ENCODE measurements at places on chromosomes 7 and 10.

- peak; percentile 61 for DNase-seq
Measured at GRCh38 chr10:80498833-80499741, 38.6 kb upstream of the SH2D4B start.

GRCh38 chr7:90910136-90910535, 314.0 kb downstream of the CDK14 start:
- DNase-seq: no peak

DNA sequence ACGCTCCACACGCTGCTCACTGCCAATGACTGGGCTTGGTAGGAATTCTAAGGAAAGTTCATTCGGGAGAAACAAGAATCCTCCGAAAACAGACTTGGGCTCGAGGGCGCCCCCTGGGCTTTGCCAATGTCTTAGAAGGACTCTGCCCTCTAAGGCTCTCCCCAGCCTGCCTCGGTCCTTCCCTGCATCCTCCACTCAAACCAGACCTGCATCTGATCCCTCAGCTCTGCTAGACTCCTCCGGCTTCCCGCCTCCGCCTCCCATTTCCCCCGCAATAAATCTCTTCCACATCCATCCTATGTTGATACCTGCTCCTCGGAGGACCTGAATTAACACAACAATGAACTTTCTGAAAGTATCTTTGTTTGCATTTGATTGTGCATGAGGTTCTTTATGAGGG, 177.6 kb downstream of the PLPP4 start:
- DNase-seq: no peak

- no peak for DNase-seq
Measured at GRCh38 chr7:84876061-84876821, 310.6 kb downstream of the SEMA3D start.

GRCh38 chr10:44462338-44462914, 77.5 kb upstream of the CXCL12 start:
- no peak for DNase-seq

DNA sequence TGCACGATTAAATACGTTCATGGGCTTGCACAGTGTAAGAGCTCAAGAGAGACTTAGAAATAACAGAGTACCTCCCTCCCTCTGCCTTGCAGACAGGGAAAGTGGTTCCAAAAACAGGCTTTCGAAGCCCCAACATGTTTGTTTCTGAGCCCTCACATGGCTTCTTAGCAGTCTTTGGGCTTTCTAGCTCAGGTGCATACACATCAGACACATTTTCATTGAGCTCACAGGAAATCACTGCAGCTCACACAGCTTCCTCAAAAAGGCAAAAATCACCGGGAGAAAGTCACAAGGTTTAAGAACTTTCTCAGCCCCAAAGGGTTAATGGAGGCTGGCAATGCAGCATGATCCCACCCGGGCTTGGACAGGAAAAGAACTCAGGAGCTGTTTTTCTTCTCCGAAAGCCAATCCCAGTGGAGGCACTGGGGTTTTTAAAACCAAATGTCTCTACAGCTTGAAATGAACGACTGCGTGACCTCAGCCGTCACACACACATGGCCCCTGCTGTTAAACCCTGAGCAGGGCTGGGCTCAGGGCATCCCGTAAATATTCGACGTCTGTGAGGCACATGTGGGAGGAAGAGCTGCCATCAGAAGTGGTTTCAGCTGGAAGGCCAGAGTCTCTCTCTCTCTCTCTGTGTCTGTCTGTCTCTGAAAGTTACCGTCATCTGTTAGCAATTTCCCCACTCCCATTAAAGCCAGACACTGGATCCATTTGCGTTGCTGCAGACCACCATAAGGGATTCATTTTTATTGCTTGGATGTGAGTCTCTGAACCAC, 69.7 kb downstream of the CALML3 start:
- no peak for DNase-seq

DNA sequence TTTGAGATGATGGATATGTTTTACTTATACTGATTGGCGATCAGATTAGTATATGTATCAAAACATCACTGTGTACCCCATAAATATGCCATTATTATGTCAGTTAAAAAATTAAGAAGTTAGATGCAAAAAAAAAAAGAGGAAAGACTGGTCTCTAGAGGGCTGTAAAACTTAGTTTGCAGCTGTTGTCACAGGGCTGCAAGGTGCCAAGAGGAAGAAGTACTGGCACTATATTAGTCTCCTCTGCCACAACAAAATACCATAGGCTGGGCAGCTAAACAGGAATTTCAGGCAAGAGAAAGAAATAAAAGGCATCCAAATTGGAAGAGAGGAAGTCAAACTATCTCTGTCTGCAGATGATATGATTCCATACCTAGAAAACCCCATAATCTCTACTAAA, 177.8 kb upstream of the PLPP4 start:
- no peak for DNase-seq

DNA sequence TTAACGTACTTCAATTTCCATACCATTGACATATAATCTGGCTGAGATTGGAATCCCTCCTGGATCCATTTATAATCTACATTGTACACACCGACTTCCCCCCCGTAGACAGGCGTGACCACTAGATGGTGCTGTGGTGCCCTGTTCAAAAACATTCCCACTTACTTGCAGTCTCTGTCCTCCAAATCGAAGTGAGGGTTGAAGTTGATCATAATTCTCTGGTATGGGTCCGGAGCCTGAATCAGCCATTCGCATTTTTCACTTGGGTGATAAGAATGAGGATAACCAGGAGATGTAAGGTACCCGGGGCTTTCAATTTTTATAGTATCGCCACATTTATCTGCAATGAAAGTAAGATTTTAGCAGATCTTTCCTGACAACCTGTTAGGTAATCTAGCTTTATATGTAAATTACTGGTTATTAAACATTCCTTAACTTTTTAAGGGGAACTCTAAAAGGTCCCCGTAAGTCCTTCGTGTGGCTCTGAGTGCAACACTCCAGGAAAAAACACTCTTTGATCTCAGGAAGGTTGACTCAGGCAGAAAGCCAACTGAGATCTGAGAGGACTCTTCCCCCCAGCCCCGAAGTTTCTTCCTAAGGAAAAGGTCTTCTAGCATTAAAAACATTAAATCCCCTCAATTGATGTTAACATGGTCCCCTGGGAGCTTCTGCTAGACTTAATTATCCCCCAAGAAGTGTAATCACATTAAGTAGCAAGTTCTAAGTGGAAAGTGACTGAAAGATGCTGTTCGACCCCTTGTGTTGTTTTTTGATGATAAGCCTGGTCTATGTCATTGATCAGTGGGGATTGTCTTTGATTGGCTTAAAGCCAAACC, 3.7 kb downstream of the NRP1 start:
- DNase-seq: peak; percentile 68

DNA sequence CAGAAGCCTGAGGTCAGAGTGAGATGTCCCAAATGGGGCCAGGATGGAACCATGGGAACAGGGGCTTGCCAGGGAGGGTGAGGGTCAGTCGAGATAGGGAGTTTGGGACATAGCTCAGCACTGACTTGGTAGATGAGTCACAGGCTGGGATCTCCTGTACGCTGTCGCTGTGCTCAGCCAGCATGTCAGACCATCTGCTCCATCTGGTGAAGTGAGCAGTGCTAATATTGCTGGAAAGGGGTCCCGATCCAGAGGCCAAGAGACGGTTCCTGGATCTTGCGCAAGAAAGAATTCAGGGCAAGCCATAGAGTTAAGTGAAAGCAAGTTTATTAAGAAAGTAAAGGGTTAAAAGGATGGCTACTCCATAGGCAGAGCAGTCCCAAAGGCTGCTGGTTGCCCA, 505.6 kb downstream of the GALNT17 start:
- DNase-seq: no peak

- DNase-seq: no peak
Measured at GRCh38 chr7:26195182-26195581, 5.4 kb downstream of the HNRNPA2B1 start.

DNA sequence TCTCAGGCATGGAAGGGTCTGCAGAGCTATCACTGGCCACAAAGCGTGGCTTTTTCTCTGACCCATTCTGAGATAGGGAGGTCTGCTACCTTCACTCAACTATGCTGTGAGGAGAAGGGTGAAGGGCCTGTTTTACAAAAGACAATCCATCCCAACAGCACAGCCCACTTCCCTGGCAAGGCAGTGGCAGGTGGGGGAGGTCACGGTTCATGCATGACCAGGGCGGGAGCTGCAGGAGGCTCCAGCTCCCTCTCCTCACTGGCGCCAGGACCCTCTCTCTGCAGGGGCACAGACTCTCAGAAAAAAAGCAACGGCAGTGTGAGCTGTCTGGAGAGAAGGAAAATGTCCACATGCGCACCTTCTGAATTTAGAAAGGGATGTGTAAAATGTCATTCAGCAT, 28.5 kb downstream of the GRB10 start:
- DNase-seq: no peak
